HTR-8/SVneo (cell line): ENCODE measurements at places on chromosomes 13 and 19.

DNA sequence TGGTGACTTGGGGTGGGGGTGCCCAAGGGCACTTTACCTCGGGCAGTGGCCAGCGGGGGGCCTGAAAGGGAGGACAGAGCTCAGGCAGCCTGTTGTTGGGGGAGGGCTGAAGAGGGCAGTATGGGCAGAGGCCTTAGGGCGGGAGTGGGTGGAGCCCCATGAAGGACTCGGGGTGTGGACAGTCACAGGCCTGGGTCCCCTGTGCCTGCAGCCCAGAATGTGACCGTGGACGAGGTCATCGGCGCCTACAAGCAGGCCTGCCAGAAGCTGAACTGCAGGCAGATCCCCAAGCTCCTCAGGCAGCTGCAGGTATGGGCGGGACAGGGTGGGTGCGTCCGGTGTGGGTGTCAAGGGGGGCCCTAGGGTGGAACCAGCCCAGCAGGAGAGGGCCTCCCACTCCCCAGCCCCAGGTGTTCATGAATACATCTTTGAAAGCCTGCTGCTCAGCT lies 22.5 kb downstream of the NKPD1 start:
- DNase-seq = no peak

GRCh38 chr19:18173054-18173571 lies 500 bp upstream of the IFI30 start:
- DNase-seq = no peak

DNA sequence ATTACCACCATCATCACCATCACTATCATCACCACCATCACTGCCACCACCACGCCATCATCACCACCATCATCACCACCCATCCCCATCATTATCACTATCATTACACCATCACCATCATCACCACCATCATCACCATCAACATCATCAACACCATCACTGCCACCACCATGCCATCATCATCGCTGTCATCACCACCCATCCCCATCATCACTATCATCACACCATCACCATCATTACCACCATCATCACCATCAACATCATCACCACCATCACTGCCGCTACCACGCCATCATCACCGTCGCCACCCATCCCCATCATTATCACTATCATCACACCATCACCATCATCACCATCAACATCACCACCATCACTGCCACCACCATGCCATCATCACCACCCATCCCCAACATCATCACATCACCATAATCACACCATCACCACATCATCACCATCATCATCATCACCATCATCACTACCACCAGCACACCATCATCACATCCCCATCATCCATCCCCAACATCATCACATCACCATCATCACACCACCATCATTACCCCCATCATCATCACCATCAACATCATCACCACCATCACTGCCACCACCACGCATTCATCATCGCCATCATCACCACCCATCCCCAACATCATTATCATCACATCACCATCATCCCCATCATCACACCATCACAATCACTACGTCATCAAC lies 61.7 kb downstream of the TUBGCP3 start:
- DNase-seq = no peak

DNA sequence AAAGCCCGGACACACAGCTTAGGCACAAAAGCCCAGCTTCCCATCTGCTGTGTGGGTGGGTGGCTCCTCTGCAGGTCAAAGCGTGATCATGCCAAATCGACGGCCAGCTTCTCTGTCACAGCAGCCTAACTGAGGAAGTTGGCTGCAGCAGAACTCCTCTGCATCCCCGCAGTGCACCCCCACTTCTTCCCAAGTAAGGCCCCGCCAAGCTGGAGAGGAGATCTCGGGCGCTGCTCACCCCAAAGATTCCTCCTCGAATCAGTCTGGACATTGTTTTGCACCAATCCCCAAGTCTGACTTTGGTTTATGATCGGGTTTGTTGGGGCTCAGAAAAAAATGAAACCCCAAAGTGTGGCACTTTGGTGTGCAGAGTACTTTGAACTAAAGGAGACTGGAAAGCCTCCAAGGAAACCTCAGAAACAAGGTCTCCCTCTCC lies 19.7 kb upstream of the CPB2 start:
- no peak for DNase-seq

DNA sequence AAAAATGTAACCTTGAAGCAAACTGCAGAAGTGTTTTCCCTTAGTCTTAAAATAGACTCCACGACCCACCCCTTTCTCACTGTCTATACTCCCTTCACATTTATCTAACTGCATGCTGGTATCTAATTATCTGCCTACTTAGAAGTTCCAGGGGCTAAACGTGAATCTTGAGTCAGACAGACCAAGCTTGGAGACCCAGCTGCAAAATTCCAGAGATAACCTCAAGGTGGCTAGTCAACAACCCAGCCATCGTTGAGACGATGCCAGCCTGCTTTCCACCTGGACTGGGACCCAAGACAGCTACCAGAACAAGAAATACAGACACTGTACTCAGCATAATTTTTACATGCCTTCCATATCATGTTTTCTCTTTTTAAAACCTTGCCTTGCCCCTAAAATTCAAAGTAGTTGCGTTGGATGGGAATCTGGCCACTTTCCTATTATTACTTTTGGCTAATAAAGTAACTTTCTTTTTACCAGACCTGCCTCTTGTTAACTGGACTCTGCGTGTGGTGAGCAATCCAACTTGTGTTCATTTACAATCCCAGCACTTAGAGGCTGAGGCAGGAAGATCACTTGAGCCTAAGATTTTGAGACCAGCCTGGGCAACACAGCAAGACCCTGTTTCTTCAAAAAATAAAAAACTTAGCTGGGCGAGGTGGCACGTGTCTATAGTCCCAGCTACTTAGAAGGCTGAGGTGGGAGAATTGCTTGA lies 82.3 kb downstream of the CDADC1 start:
- no peak for DNase-seq

- no peak for DNase-seq
These were observed 90.9 kb downstream of the GJA3 start for GRCh38 chr13:20069956-20070355.

- no peak for DNase-seq
These were observed 15.2 kb downstream of the FNDC3A start for GRCh38 chr13:48990900-48991299.

- no peak for DNase-seq
These were observed 137.4 kb downstream of the SPRY2 start for GRCh38 chr13:80203496-80203895.

- no peak for DNase-seq
These were observed 245.0 kb upstream of the SERP2 start for GRCh38 chr13:44128552-44129001.

DNA sequence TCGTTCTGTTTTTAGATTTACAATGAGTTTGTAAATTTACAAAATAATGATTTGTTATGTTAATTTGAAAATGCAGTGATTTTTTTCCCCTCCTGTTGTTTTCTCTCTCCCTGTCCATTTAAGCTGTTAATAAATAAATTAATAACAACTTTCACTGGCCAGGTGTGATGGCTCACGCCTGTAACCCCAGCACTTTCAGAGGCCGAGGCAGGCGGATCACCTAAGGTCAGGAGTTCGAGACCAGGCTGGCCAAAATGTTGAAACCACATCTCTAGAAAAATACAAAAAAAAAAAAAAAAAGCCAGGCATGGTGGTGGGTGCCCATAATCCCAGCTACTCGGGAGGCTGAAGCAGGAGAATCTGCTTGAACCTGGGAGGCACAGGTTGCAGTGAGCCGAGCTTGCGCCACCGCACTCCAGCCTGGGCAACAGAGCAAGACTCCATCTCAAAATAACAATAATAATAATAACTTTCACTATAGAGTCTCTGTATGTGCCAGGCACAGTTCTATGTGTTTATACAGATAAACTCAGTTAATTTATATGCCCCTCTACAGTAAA lies 229.2 kb upstream of the ARGLU1 start:
- no peak for DNase-seq

DNA sequence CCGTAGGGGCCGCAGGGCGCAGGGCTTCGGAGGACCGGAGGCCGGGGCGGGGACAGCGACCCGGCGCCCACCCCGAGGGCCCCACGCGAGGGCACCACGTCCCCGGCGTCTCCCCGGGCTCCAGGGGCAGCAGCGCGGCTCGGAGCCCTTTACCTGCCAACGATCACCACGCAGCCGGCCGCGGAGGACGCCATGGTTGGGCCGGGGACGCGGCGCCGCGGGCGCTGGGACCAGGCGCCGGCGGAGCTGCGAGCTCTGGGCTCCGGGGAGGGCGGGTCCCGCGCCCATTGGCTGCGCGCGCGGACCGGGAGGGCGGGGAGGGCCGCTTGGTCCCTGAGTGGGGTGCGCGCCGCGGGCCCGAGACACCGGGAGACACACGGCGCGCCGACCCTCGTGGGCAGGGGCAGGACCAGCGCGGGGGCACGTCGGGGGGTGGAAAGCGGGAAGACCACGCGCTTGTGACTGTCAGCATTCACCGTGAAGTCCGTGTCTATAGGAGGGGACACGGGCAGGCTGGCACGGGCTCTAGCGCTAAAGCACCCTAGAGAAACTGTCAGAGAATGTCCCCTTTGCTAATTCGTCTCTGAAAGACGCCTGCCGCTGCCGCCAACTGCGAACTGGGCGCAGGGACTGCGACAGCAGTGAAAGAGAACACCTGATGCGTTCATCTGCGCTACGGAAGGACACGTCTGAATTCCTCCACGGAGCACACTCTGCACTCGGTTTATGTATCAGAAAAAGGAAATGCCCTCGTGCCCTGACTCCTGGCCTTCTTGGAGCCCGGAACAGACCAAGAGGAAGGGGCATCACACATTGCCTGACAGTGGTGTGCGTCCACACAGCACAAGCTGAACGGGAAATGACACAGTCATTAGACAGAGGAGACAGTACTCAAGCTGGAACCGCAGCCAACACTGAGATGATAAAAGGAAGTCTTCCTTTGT lies at the start of gene CRYL1:
Gene CRYL1 (minus strand): TSS at position 257 of the 944 bp plus-strand sequence. CDS start 63 bp downstream, at position 194.
- peak; percentile 51 for DNase-seq

DNA sequence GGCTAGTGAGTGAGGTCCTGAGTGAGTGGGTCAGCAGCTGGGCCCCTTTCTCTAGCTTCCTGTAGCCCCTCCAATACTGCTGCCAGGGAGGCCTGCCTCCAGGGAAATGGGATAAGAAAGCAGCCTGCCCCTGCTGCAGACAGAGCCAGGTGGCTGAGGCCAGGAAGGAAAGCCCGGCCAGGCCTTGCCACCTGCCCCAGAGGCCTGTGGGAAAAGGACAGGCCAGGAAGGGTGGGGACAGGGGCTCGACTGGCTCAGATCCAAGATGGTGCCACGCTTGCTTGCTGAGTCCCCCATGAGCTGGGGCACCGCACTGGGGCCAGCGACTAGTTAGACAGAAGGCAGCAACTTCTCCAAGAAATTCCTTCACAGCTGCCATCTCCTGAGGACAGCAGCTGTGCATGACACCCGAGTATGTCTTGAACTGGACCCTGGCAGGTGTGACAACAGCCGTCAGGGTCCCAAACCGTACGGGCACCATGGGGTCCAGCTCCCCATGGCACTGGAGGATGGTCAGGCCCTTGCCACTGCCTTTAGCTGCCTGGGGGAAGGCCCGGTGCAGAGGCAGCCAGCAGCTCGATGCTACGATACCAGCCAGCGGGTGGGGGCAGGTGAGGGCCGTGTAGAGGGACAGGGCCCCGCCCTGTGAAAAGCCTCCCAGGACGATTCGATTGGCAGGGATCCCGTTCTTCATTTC lies 5.1 kb upstream of the PRR36 start:
- no peak for DNase-seq

DNA sequence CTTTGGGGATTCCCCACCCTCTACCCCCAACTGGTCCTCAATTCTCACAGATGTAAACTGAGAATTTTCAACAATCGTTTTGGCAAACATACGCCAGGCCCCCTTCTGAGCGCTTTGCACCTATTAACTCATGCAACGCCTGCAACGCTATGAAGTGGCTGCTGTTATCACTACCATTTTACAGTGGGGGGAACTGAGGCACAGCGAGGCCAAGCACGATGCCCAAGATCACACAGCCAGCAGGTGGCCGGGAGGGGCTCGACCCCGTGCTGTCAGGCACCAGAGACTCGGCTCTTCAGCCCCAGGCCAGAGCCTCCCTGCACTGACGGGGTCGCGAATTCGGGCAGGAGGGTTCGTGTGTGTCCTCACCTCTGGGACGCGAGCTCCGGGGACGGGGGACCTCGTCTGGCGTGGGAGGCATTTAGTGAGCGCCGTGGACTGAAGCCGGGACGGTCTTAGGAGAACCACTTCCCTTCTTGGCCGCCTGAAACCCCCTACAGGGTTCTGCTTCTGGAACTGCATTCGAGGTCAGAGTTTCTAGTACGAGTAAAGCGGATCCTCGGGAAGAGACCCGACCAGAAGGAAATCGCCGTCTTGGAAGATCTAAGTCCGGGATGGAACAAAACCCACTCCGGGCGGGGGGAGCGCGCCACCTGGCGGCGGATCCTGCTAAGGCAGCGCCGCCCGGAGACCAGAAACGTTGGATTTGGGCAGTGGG lies 21.0 kb downstream of the ZNF114 start:
- peak; percentile 76 for DNase-seq

DNA sequence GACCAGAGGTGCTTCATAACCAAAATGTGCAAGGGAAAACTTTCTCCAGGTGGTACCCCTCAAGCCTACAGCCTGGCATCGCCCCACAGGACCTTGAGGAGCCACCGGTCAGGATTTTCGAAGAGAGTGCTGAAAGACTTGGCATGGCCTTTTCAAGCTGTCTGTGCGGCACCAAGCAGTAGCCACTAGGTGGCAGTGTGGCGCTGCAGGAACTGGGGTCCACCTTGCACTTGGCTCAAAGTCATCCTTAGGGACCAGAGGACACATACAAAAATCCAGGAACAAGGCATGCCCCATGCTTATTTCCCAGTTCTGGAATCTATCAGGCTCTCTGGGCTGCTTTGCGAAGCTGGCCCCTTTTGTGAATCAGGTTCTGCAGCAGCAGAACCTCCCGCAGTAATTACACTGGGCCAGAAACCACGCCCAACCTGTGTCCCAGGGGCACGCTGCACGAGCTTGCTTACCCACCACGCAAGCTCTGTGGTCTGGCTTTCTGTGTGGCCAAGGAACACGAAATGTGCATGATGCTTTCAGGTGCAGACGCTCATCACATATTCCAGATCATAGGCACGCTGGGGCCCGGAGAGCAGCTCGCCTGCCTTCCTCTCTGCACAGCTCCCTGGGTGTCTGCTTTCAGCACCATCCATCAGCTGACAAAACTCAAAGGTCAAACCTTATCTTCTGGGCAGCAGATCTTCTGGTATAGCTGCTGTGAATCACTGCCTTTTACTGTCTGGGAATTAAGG lies 87.2 kb downstream of the SLC7A1 start:
- DNase-seq = peak; percentile 76

GRCh38 chr13:47955836-47956235 lies 45.2 kb downstream of the SUCLA2 start:
- no peak for DNase-seq

DNA sequence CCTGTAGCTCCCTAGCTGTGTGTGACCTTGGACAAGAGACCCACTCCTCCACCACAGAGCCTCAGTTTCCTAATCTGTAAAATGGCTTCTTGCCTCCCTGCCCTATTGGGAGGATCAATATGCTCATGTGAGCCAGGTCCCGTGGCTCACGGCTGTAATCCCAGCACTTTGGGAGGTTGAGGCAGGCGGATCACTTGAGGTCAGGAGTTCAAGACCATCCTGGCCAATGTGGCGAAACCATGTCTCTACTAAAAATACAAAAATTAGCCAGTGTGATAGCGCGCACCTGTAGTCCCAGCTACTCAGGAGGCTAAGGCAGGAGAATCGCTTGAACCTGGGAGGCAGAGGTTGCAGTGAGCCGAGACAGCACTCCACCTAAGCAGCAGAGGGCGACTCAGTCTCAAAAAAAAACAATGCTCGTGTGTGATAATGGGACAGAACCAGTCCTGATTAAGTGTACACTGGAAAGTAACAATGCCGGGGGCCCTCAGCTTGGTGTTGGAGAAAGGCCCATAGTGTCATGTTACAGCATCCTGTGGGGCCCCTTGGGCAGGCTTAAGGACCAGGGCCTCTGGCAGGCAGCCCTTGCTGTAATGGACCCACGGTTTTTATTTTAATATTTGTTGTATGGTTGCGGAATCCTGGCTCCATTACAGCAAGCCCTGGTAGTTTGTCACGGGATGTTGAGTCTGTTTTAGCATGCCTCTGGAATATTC lies 6.8 kb downstream of the RPS11 start:
- DNase-seq = peak; percentile 64
